ENCODE measurements at places on chromosomes 11 and 22.

DNA sequence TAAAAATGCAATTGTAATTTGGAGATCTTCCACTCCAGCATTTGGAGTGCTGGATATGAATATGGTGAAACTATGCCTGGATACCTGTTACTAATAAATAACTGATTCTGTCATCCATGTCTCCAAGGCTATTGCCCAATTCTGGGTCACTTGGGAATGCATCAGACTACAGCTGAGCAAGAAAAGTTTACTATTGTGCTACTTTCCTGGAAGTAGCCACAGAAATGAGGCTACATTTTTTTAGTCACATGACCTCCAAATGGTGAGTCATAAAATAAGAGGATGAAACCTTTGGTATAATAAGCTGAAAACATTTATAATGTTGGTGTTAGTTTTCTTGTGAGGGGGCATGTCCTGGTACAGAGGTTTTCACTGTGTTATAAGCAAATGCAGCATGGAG lies 44.4 kb downstream of the DCDC1 start:
- no peak for DNase-seq

- DNase-seq: no peak
These were observed 1256.7 kb downstream of the LRRC4C start for GRCh38 chr11:40202589-40203270.

- DNase-seq: no peak
These were observed 13.9 kb downstream of the CTNND1 start for GRCh38 chr11:57775491-57775890.

DNA sequence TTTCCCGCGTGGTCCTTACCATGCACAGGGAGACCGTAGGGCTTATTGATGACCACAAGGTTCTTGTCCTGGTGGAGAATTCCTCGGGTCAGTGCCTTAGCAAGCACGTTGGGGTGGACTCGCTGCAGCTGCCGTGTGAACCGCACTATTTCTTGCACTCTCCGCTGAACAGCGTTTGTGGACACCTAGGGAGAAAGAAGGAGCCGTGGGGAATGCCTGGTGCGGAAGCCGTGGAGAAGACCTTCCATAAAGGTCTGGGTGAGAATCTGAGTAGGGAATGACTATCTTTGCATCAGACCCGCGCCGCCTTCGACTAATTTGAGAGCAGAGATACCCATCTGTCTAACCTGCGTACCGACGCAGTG lies 597 bp downstream of the RPUSD4 start:
- DNase-seq: peak; percentile 5

GRCh38 chr11:46661836-46662235 lies 38.6 kb downstream of the ARHGAP1 start:
- no peak for DNase-seq

DNA sequence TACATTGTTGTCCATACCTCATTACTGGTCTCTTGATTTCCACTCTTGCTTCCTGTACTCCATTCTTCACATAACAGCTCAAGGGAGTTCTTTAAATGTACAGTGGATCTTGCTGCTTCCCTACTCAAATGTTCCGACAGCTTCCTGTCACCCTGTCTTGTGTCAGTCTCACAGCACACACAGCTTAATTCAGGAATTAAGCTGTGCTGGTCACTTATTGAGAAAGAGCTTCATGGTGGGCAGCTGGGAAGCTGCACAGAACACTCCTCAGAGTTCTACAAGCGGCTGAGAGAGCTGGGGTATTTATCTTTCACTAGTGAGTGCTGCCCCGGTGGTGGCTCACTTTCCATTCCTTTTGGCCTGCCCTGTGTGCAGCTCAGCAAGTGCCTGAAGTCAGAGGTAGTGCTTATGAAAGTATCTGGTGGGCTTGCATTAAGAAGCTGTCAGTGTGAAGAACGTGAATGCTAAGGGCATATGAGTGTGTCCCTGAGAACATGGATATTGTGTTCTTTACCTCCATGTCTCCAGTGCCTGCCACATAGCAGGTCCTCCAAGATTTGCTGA lies 48.7 kb downstream of the KCNQ1OT1 start:
- DNase-seq: no peak

DNA sequence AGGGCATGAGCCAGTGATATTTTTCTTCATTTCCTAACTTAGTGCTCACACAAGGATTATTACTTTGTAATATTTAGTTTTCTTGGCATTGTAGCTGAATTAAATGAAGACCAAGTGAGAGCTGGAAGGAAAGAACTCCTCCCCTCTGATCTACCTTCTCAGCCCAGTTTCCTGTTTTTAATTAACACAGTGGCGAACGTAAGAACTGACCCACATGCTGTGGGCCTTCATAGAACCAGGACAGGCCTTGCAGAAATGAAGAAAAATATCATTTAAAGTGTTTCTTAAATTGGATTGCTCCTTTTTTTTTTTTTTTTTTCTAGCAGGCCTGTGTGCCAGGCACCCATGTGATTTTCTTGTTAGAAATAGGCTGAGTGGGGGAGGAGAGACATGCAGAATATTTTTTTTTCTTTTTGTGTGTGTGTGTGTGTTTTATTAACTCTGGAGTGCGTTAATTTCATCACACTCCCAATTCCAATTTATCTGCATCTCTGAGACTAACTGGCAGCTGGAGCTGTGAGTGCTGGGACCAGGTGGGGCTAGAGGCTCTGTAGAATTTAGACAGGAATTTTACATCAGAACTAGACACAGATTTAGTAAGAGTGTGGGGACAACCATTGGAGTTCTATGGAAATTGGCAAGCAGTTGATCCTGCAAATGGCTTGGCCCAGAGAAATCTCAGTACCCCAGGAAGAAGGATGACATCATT lies 320.5 kb downstream of the DDX10 start:
- no peak for DNase-seq

GRCh38 chr11:86814775-86815174 lies 14.4 kb downstream of the PRSS23 start:
- no peak for DNase-seq

DNA sequence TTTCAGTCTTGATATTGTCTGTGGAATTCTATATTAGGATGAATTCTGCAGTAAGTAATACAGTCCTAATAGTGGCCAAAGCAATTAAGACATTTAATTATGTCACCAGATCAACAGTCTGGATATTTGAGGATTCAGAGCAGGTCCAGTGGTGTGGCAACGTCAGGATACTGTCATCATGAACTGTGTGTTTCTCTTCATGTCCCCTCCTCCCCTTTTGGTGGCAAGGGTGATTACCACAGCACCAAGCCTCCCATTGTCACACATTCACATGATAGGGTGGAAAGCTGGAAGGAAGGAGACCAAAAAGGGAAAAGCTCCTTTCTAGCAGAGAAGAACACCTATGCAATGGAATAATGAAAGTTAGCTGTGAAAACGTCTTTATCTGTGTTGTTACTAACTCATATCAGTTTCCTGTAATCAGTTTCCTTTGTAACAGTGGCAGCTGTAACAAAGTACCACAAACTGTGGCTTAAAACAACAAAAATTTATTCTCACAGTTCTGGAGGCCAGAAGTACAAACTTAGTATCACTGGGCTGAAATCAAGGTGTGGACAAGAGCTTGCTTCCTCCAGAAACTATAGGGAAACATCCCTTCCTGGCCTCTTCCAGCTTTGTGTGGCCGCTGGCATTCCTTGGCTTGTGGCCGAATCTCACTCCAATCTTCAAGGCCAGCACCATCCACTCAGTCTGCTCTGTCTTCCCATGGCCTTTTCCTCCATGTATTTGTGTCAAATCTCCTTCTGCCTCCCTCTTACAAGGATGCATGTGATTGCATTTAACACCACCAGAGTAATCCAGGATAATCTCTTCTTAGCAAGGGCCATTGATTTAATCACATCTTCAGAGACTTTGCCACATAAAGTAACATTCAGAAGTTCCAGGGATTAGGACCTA lies 6.5 kb upstream of the RBM14 start:
- DNase-seq: no peak

DNA sequence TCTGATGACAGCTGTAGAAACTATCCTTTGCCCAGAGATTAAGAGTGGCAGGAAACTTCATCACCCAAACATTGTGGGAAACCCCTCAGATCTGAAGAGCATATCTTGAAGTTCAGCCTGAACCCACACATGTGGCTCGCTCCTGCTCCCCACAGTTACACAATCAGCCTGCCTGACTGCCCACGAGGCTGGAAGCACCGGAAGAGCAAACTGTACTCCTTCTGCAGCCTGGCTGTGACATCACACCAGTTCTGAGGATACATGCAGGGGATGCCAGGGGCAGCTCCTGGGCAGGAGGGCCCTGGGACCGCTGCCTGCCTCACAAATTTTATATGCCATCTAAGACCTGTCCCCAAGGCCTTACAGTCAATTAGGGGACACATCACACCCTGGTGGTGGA lies 444.4 kb downstream of the BUD13 start:
- no peak for DNase-seq

- no peak for DNase-seq
These were observed 59.9 kb upstream of the C11orf87 start for GRCh38 chr11:109362059-109362458.

DNA sequence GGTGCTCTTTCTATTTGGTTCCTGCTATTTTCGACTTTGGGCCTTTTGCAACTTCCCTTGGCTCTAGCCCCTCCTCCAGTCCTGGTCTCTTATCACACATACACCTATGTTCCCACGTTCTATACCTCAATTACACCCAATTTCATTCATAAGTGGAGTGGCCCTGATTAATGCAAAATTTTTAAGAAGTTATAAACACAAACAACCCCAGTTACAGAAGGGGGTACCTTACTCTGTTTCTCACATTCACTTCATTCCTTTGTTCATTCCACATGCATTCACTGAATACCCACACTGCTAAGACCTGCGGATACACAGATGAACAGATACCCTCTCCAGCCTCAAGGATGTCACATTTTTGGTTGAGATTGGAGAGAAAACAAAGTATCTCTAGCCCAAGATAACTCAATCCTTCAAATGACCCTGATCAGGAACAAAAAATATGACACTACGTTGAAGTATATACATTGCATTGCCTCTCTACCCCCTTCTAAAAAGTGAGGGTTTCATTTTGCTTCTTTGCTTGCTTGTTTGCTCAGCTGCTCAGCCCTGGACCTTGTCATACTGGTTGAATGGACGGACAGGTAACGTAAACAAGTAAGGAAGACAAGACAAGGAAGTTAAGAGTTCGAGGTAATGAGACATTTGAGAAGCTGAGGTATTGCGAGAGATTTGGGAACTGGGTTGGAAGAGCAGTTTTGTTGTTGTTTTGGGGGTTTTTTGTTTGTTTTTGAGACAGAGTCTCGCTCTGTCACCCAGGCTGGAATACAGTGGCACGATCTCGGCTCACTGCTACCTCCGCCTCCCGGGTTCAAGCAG lies 3.6 kb upstream of the VPS37C start:
- DNase-seq: no peak

GRCh38 chr22:35477911-35478582 lies 62.6 kb upstream of the RASD2 start:
- DNase-seq: no peak

GRCh38 chr11:47631473-47631872 lies 10.9 kb downstream of the MTCH2 start:
- DNase-seq: no peak

DNA sequence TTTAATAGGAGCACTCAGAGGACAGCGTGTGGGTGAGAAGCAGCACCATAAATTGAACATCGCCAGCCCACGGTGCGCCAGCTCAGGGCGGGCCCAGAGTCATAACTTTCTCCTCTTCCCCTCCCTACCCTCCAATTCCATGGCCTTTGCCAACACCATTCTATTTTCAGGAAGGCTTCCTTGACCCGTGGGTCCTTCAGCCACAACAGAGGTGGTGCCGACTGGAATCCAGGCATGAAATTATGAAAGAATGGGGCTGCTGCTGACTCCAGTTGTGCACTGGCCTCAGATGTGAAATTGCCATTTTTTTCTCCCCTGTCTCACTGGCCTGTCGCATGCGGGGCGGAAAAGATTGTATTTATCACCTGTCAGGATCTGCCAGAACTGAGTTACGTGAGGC lies 345.9 kb downstream of the MIAT start:
- DNase-seq: no peak

DNA sequence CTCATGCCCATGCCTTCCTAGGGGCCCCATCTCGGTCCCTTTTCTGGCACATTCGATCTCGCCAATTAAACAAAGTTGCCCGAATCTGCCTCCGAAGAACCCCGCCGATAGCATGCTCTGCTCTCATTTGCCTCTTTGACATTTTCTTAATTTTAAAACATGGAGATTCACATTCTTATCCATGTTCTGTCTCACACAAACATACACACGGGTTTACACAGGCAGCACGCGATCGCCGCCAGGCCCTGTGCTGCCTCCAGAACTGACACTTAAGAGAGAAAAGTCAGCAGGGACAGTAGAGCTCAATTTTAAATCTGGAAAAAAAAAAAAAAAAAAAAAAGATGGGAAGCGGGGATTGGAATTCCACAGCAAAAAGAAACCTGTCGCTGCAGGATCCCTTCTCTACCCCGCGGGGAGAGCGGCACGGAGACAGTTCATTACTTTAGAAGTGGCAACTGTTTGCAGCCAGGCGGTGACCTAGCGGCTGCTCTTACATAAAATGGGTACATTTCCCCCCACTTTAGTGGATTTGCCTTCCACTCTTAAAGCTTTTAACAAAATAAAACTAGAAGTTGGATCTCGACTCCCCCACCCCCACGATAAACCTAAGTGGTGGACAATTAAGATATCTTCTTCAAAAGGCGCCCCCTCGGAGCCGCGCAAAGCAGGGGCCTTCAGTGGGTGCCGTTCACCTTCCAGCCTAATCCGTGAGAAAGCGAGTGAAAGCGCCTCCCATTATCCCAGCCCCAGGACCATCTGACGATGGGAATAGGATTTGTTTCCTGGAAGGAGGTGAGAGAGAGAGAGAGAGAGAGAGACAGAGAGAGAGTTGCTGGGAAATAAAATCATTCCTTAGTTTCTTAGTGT lies 13.7 kb downstream of the PAX6 start:
- no peak for DNase-seq

DNA sequence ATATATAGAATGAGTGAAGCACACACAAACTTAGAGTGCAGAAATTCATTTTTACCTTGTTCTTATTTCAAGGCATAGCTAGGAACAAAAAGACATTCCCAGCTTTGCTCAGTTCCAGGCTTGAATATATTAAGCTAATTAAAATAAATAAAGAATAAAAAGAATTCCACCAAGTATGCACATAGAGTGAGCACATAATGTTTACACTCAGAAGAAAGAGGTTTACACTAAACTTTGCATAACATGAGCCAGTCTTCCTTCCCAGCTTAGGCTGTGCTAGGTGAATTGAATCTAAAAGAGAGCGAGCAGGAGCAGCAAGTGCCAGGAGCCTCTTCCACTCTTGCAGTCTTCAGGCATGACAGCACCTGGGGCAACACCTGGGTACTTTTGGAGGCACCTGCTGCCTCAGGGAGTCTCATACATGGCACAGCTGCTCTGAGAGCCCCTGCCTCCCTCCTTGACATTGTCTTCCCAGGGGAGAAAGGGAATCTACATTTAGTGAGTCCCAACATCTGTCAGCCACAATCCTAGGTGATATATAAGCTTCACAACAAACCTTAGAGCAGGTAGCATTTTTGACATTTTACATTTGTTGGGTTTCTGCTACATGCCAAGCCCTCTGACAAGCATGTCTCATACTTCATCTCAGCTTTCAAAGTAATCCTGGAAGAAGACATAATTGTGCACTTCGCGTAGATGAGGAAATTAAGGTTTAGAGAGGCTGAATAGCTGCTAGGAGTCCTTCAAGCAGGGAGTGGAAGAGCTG lies 732.7 kb upstream of the TENM4 start:
- no peak for DNase-seq

Data from activated naive CD8-positive, alpha-beta T cell treated with anti-CD3 and anti-CD28 coated beads for 36 hours (primary cell).